ENCODE measurements at places on chromosomes 7 and 10. TPM values are rescaled to one million over a fixed set of nuclear protein-coding genes. Genes with fewer than 3 reads are reported as not detected.

The PARD3 gene
- total RNA-seq, result 73.5 TPM

- DNase-seq, result no peak
Observed at GRCh38 chr7:30032310-30033125, 4.3 kb downstream of the PLEKHA8 start.

DNA sequence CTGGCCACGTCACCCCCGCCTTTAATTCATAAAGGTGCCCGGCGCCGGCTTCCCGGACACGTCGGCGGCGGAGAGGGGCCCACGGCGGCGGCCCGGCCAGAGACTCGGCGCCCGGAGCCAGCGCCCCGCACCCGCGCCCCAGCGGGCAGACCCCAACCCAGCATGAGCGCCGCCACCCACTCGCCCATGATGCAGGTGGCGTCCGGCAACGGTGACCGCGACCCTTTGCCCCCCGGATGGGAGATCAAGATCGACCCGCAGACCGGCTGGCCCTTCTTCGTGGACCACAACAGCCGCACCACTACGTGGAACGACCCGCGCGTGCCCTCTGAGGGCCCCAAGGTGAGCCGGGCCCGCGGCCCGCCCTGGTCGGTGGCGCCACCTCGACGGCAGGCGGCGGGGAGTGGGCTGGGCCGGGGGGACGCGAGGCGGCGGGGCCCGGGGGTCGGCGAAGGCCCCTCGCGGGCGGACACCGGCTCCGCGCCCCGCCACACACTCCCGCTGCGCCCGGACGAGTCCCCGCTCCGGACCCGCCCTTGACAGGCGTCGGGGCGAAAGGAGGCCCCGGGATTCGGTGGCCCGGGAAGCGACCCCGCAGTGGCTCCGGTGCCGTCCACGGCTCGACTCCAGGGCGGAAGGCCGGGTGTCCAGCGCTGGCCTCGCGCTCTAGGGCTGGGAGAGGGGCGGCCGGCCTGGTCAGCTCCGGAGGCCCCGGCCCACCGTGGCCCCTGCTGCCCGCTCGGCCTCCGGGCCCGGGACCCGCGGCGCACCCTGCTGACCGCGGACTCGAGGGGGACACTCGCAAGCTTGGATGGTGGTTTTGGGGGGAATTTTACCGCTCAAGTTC is 557 bp downstream of the BAG3 start:
- DNase-seq, result no peak

- no peak for DNase-seq
Observed at GRCh38 chr10:132997517-132998265, 55.3 kb upstream of the CFAP46 start.
